ENCODE measurements at places on chromosomes 2 and 18.

GRCh38 chr2:197838036-197838435, 33.6 kb downstream of the PLCL1 start:
- no peak for DNase-seq

DNA sequence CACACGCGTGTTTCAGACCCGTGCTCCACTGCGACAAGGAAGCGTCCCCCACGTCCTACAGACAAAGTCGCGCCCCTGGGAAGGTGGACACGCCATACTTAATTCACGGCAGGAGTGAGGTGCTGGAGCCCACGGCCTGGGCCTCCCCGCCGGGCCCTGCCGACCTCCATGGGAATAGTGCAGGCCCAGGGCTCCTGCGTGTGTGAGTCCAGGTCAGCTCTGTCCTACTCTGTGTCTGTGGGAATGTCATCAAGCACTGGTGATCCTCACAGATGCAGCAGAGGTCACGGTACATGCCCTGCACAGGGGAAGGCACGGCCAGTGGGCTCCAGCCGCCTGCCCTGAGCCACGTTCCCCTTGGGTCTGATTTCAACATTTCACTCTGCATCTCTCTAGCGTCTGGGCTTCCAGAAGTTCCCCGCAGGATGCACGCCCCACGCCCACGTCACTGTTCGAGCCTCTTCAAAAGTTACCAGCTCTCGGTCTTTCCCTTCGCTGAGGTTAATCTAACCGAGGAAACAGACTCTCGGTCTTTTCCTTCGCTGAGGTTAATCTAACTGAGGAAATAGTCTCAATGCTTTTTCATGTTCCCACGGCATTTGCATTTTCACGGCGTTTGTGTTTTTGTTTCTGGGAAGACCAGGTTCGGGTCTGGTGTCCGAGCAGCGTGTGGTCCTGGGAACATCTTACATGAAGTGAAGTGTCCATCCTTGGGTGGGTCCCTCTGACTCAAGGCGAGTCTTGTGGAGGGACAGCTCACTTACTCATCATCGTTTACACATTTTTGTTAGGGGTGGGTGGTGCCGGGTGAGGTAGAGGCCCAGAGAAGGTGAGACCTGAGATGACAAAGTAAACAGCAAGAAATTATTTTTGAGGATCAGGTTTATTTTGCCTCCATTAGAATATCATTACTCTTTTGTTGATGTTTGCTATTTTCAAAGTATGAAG, 157.3 kb upstream of the ALKAL2 start:
- no peak for DNase-seq

DNA sequence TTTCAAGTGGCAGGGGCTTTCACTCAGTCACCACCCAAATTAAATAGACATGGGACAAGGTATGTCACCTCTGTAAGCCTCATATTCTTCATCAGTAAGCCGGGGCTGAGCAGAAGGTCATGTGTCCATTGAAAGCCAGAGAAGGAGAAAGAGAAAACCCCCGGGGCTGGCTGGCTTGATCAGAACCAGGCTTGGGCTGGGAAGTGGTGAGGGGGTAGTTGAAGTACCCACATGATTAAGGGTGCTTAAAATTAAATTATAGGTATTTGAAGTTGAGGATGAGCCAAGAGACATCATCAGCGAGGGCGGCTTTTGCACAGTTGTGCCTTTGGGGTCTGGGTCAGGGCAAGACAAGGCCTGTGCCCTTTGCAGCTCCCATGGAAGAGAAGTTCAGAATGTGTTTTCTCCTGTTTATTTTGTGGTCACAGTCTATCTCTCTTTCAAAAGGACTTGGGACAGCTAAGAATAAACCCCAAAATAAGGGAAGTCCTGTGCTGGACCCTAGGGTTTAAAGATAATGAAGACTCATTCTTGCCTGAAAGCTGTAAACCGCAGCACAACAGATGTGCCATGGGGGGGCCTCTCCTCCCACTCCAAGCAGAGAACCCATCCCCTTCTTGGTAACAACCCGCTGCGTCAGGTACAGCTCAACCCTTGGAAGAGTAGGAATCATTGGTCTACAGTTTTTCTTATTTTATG, 10.7 kb downstream of the DBI start:
- DNase-seq, result no peak

- DNase-seq, result no peak
Observed at GRCh38 chr2:96087130-96087529, 29.2 kb downstream of the ADRA2B start.

DNA sequence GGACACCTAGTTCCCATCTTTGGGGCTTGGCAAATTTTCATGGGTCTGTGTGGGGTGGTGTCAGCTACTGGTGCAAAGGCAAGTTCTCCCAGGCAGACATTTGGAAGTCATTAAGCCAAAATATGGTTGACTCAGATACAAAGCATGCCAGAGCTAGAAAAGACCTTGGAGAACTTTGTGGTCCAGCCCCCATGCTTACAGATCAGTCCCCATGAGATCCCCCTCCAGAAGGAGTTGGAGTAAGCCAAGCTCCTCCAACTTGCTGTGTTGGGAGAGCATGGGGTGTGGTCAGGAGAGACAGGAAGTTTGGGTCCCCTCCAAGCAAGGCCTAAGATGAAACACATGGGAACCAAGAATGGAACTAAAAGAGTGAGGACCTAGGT, 224.5 kb downstream of the CYP26B1 start:
- DNase-seq, result no peak

- DNase-seq, result no peak
Observed at GRCh38 chr2:187078297-187078696, 229.3 kb upstream of the ZSWIM2 start.

DNA sequence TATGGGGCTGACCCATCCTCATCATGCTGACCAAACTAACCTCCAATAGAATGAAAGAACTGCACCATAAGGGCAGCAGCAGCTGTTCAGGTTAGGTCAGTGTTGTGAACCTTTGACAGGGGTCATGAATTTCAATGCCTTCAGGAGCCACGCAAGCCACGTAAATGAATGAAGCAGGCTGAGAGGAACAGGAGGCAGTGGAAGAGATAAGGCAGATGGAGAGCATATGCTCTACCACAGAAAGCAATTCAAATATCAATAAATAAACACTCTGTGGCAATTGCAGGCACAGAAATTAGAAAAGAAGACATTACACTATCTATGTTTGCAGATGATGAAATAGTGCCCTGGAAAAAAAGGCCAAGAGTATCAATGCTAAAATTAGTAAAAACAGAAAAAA, 56.3 kb downstream of the SCG2 start:
- DNase-seq, result no peak

GRCh38 chr18:4641771-4642368, 186.8 kb upstream of the DLGAP1 start:
- no peak for DNase-seq

DNA sequence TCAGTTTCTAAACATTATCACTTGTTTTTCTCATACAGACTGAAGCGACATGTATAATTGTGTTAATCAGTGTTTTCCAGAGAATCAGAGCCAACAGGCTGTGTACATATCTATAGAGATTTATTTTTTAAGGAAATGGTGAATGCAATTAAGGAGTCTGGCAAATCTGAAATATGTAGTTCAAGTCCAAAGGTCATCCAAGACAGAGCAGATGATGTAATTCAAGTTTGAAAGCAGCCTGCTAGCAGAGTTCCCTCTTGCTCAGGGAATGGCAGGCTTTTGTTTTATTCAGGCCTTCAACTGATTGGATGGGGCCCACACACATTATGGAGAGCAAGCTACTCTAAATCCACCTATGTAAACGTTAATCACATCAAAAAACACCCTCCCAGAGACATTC, 282.6 kb downstream of the CBLN2 start:
- no peak for DNase-seq

DNA sequence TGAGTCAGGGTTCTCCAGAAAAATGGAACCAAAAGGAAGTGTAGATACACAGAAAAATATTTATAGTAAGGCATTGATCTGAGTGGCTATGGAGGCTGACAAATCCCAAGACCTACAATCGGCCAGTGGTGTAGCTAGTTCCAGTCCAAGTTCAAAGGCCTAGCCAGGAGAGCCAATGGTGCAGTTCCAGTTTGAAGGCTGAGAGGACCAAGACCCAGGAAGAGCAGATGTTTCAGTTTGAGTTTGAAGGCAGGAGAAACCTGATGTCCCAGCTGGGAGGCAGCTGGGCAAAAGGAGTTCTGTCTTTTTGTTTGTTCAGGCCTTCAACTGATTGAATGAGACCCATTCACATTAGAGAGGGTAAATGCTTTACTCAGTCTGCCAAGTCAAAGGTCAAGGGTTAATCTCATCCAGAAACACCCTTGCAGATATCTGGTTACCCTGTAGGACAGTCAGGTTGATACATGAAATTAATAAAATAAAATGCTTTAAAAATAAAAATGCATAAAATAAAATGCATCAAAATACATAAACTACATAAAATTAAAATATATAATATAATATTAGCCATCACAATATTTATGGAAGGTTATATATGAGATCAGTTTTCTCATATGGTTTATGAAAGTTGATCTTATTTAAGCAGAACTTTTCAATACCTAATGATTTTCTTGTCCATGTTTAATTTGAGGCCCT, 38.7 kb downstream of the KCNE4 start:
- DNase-seq, result no peak

DNA sequence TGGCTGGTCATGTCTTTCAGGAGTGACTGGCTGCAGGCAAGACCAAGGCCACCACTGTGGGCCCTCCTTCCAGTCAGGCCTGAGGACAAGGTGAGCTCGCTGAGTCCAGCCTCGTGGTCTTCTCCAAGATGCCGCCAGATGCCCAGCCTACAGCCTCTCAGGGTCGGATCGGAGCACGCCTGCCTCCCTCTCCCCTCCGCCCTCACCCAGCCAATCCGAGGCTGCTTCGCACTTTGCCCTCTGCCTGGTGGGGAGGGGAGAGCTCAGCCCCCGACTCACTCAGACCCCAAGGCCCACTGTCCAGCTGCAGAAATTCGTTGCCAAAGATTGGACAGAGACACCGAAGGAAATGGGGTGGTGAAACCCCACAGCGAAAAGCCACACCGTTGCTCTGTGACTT, 33.1 kb downstream of the ATOH8 start:
- DNase-seq, result no peak

- no peak for DNase-seq
Observed at GRCh38 chr2:71784734-71785511, 331.6 kb downstream of the DYSF start.

DNA sequence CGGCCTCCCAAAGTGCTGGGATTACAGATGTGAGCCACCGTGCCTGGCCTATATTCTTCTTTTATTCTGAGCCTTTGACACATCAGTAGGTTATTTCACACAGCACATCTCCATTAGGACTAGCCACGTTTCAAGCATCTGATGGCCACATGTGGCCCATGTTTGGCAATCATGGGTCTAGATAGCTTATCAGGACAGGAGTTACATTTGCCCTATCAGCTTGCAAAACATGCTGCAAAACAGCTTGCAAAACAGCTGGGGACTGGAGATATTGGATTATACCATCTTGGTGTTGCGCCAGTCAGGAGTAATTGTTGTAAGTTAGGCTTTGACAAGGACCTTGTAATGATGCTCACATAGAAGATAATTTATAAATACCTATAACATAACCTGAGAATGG, 94.9 kb downstream of the GBX2 start:
- no peak for DNase-seq
